Activated CD8-positive, alpha-beta memory T cell treated with anti-CD3 and anti-CD28 coated beads, Interleukin-2, amount 10 ng/mL, durations not matched to agents 7 days and 5 days (primary cell): ENCODE measurements at places on chromosomes 6 and 20. TPM values are rescaled to one million over a fixed set of nuclear protein-coding genes. Genes with fewer than 3 reads are reported as not detected.

GRCh38 chr20:63007646-63008488, 1.1 kb upstream of the BHLHE23 start:
- DNase-seq, result no peak

GRCh38 chr6:68689910-68690309, 54.8 kb downstream of the ADGRB3 start:
- no peak for DNase-seq

- no peak for DNase-seq
Measured at GRCh38 chr6:56314683-56315523, 67.5 kb upstream of the COL21A1 start.

DNA sequence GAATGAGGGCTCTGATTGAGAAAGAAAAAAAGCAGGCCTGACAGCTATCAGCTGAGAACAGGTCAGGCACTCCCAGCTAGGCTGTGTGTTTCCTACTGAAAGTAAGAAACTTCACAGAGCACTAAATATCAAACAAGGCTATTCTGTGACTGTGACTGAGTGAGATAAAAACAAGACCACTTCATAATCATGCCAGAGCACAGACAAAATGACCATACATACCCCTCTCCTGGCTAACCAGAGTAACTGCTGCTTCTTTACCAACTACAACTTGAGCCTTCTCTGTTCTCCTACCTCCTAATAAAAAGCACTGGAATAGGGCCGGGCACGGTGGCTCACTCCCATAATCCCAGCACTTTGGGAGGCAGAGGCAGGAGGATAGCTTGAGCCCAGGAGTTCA, 6.8 kb upstream of the BTN1A1 start:
- no peak for DNase-seq

- no peak for DNase-seq
Measured at GRCh38 chr20:21063276-21063675, 42.9 kb downstream of the LINC00237 start.

GRCh38 chr6:36978421-36979346, 7.3 kb downstream of the MTCH1 start:
- DNase-seq, result no peak

GRCh38 chr20:35772563-35773058, 796 bp downstream of the PHF20 start:
- DNase-seq, result no peak

GRCh38 chr6:89818977-89819335, 638 bp downstream of the MDN1 start:
- DNase-seq, result no peak

- no peak for DNase-seq
Measured at GRCh38 chr6:117711369-117711768, 36.1 kb downstream of the NUS1 start.

DNA sequence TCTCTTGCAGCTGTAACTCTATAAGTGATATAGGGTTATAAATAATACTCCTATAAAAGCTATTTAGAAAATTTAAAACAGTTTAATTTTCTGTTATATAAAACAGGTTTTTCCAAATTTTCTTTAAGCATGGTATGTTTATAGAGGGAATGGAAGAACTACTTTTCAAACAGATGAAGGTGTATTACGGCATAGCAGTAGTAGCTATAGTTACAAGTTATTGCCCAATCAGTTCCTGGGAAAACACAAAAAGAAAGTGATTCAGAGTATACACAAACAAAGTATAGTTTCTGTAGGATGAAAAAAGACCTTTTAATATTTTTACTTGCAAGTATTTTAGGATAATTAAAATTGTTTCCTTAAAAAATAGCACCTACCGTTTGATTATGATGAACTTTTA, 9.8 kb downstream of the SLC17A5 start:
- no peak for DNase-seq

DNA sequence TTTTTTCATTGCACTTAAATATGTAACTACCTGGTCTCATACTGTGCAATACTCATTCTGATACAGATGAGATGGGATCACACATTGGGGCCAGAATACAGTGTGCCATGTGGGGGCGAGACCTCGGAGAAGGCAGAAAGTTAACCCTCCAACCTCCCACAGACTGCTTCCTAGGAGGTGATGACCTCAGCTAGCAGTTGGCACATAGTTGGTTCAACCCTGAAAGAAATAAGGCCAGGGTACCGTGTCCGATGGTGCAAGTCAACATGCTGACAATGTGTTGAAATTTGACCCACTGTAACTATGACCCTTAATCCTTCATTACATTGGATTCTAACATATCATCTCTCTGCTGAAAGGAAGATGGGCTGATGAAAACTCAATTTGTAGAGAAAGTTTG, 61.9 kb downstream of the GJA10 start:
- no peak for DNase-seq

DNA sequence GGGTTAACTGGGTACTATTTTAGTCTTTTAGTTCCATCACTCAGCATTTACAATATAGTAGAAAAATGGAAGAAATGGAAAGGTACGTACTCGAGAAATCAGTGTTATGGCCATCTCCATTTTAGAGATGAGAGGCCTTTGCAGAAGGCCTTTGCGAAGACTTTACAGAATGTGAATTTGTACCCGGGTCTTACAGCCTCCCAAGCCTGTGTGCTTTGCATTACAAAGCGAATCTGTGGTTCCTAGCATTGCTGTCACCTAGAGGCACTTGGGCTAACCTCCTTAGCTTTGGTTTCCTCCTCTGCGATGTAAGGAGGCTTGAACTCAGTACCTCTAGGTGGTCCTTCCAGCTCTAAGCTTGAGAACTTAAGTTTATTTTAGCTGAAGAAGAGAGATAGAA, 10.9 kb downstream of the VAPB start:
- no peak for DNase-seq

APCDD1L gene
- not detected for total RNA-seq

ADGRF5 gene
- total RNA-seq, result not detected

DDX43 gene
- 1.3 TPM for total RNA-seq

LST1 gene
- 109 TPM for total RNA-seq

TCF21 gene
- not detected for total RNA-seq

RIPPLY2 gene
- total RNA-seq, result not detected

RNF5 gene
- 51.9 TPM for total RNA-seq

HTR1E gene
- not detected for total RNA-seq

KCNB1 gene
- 0.05 TPM for total RNA-seq

TMEM151B gene
- not detected for total RNA-seq

CYP24A1 gene
- not detected for total RNA-seq
